ENCODE measurements at places on chromosomes 6 and 20. TPM values are rescaled to one million over a fixed set of nuclear protein-coding genes. Genes with fewer than 3 reads are reported as not detected.

COL11A2 gene
- 2.8 TPM for total RNA-seq

GRCh38 chr6:17156966-17157365 is 55.1 kb downstream of the STMND1 start:
- no peak for DNase-seq

DNA sequence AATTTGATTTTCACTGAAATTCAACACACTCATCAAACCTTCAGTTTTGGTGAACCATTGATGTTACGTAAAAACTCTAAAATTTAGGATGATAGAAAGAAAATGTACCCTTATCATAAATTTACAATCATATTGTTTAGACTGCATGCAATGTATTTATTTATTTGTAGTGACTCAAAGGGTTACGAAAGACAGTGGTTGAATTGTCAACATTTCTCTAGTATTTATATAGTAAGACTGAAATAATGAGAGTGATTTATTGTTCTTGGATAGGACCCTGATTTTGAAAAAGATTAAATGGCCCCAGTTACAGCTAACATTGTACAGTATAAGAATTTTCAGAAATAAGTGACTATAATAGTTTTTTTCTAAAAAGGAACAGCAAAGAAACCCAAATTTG is 591.5 kb downstream of the RFPL4B start:
- DNase-seq: no peak

NOL7 gene
- total RNA-seq: 65.1 TPM

GRCh38 chr6:11522812-11523605 is 14.5 kb upstream of the TMEM170B start:
- no peak for DNase-seq

- DNase-seq: no peak
Measured at GRCh38 chr6:65566117-65566516, 140.9 kb downstream of the EYS start.

GRCh38 chr6:6512711-6513110 is 75.8 kb upstream of the LY86 start:
- DNase-seq: no peak

OR2H1 gene
- total RNA-seq: not detected

BNIP5 gene
- under 0.01 TPM for total RNA-seq

GRCh38 chr6:157600807-157601206 is 219.8 kb downstream of the ZDHHC14 start:
- no peak for DNase-seq

RNF144B gene
- total RNA-seq: 8.6 TPM

DNA sequence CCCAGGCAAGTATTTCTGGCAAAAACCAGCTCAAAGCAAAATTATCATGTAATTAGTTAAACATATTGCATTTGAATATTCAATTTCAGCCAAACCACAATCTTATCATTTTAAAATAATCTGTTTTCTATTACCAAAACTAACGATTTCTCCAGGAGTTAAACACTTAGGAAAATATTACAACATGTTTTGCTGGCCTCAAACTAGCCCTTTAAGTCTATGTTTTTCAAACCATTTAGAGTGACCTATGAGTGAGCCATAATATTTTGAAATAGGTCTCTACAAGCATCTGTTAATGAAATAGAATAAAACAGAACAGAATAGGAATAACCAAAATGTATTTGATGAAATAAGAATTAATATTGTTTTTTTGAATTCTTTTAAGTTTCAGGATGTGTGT is 370.9 kb downstream of the COL12A1 start:
- DNase-seq: peak; percentile 8

DNA sequence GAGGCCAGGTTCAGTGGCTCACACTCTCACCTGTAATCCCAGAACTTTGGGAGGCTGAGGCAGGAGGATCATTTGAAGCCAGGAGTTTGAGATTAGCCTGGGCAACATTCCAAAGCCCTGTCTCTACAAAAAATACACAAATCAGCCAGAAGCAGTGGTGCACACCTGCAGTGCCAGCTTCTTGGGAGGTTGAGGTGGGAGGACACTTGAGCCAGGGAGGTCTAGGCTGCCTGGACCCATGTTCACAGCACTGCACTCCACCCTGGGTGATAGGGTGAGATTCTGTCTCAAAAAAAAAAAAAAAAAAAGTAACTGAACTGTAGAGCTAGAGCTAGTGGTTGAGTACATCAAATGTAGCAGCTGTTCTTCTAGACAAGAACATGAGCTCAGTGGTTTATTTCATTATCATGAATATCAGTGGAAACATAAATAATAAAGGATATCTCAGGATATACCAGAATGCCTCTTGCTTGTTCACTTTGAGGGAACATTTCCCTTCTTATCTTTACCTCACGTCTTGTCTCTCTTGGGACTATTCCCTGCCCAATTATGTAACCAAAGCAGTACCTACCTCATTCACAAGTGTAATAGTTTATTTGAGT is 17.6 kb downstream of the NANP start:
- DNase-seq: no peak

FAM217B gene
- 11.9 TPM for total RNA-seq

DNA sequence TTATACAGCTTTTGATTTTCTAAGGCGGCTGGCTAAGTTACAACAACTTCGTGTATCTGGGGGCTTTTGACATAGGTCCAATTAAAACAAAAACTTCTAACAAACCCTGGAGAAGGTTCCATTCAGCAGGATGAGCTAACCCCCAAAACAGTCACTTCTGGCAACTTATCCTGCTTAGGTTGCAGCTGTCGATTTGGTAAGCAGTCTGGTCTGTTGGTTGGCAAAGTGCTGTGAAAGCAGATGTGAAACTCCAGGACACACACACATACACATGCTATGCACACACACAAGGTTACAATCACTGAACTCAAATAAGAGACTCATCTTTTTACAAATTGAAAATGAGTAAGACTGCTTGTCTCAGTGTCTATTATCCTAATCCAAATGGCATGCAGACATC is 119.0 kb upstream of the STMND1 start:
- DNase-seq: peak; percentile 66

DNA sequence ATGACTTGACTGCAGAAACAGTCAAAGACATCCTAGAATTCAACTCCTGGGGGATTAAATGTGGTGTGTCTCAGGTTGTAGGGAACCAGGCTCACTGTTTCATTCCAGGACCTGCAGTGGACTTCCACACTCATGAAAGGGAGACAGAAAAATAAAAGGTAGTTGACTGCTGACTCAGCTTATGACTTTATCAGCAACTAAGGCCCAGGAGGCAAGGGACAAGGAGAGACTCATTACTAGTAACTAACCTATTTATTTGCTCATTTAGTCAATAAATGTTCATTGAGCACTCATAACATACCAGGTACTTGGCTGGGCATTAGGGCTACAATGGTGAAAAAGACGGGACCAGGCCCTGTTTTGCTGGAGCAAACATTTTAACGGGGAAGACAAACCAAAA is 2.9 kb downstream of the ZSCAN31 start:
- DNase-seq: no peak

DNA sequence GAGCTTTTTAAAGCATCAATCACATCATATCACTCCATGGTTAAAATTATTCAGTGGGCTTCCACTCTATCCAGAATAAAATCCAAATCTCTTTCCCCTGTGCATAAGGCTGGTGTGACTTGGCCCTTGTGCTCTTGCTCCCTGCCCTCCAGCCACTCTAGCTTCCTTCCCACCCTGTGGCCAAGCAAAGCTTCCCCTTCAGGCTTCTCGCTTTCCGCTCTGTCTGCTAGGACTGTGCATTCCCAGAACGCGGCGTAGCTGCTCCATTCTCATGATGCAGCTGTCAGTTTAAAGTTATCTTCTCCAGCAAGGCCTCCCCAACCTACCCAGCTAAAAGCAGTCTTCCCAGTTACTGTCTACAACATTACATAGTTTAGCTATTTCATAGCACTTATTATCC is 19.4 kb upstream of the KCNK16 start:
- no peak for DNase-seq

GRCh38 chr6:110054664-110055386 is 76.7 kb downstream of the GPR6 start:
- no peak for DNase-seq

GRCh38 chr6:31252625-31253024 is 19.3 kb downstream of the HLA-C start:
- no peak for DNase-seq

ULBP3 gene
- total RNA-seq: 5.2 TPM

LTB gene
- total RNA-seq: 1.9 TPM

DNA sequence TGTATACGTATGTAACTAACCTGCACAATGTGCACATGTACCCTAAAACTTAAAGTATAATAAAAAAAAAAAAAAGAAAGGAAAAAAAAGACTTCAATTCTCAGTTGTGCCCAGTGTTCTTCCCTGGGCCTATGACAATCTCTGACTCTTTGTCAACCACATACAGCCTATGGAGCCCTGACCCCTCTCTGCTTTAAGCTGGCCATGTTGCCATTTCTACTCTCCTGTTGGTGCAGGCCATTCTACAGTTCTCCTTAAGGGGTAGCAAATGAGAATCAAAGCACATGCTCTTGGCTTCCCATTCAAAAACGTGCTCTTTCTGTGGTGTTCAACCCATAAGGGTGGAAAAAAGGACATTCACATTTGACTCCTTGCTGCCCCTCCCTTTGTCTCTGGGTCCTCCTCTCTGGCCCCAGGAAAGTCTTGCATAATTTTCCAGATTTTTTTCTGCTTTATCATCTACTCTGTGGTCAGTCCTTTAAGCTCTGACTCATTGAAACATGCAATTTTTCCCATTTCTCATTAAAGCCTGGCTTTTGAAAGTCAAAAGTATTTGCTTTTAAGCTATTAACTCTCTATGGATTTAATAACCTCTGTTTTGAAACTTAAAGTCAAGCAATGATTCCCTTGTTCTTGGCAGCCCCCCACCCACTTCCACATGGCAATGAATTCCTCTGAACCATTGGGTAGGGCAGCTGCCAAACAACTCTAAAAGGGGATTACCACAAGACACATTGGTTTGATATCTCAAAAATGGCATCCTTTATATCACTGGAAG is 208.6 kb upstream of the MCHR2 start:
- DNase-seq: no peak

DNA sequence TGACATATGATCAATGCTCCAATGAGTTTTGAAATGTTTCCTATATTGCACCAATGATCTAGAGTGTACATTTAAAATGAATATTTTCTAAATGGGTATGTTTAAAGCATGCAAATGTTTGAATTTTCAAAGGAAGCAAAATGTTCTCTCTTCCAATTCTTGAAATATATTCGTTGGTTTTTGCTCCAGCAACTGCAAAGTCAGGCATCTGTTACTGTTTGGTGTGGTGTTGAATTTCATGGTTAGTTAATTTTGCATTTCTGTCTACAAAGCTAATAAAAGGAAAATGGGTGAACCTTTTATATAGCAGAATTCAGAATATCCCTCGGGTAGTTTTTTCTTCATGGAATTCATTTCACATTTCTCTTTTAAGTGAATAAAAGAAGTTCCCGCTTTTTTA is 1018.3 kb downstream of the GRIK2 start:
- DNase-seq: peak; percentile 30

CDSN gene
- not detected for total RNA-seq

GRCh38 chr6:52570291-52570700 is 6.6 kb downstream of the TRAM2 start:
- DNase-seq: peak; percentile 76
